Central memory CD8-positive, alpha-beta T cell (primary cell): ENCODE measurements at places on chromosomes 12 and 14.

- DNase-seq = no peak
These were observed 234.8 kb upstream of the ATP2B1 start for GRCh38 chr12:89943463-89943862.

DNA sequence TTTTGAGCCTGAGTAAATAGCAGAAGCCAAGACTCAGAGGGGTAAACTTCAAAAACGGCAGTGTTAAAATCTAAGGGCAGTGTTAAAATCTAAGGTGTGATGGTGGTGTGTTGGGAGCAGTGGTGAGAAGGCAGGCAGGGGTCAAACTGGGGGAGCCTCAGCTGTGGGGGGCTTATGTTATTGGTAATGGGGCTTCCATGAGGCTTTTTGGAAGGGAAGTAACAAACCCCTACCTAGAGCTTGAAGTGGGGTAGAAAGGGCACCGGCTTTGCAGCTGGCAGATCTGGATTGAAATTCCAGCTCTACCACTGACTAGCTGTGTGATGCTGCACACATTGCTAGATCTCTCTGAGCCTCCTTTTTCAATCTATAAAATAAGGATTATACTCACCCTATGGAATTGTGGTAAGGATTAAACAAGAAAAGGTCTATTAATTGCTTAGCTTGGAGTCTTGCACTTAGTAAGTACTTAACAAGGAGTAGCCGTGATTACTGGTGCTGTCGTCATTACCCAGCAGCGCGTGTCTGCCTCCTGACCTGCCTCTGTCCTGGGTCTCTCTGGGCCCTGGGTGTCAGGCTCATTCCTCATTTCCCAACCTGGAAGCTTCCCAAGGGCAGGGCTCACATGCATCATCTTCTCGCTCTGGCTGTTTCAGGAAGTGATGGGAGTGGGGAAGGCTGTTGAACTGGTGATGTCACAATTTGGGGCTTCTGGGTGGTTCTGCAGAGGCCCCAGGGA is 18.5 kb upstream of the KRT80 start:
- no peak for DNase-seq

DNA sequence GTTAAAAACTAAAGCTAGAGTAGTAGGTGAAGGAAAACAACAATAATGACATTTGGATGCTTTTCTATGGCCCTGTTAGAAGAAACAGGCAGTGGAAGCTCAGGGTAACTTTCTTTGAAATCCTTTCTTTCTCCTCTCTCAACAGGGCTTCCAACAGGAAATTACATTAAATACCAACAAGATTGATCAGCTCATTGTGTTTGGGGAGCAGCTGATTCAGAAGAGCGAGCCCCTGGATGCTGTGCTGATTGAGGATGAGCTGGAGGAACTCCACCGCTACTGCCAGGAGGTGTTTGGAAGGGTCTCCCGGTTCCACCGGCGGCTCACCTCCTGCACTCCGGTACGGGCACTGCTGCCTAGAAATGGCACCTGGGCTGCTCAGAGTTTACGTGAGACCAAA is 81.5 kb downstream of the ESR2 start:
- no peak for DNase-seq

GRCh38 chr12:56695327-56696101 is 7.4 kb upstream of the PTGES3 start:
- DNase-seq = no peak

DNA sequence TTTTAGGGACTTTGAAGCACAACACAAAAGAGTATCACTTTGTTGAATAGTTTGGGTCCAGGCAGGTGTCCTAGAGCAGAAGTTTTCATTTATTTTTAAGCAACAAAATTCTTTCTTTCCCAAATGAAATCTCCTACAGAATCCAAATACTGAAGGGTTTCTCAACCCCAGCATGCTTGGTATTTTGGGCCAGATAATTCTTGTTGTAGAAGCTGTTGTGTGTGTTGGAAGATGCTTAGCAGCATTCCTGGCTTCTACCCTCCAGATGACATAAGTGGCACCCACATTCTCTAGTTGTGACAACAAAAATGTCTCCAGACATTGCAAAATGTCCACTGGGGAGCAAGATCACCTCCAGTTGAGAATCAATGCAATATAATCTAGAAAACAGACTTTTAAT is 97.8 kb downstream of the PRKCH start:
- DNase-seq = no peak

DNA sequence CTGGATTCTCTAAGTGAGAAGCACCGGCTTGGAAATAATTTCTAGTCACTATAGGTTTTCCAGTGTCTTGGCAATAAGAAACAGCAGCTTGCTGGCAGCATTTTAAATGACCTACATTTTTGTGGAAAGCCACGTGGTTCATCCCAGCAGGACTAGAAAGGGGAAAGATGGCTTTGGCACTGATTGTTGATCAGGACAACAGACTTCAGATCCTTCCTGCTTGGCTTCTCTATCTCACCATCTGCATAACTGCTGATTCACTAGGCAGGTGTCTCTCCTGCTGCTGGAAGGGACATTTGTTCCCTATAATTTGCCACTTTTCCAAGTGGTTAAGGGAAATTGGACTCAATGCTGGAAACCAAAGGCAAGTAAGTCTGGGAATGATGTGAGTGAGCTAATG is 131.0 kb downstream of the TTC8 start:
- DNase-seq = no peak

- DNase-seq = no peak
These were observed 440.0 kb downstream of the SLC16A7 start for GRCh38 chr12:60035835-60036234.

DNA sequence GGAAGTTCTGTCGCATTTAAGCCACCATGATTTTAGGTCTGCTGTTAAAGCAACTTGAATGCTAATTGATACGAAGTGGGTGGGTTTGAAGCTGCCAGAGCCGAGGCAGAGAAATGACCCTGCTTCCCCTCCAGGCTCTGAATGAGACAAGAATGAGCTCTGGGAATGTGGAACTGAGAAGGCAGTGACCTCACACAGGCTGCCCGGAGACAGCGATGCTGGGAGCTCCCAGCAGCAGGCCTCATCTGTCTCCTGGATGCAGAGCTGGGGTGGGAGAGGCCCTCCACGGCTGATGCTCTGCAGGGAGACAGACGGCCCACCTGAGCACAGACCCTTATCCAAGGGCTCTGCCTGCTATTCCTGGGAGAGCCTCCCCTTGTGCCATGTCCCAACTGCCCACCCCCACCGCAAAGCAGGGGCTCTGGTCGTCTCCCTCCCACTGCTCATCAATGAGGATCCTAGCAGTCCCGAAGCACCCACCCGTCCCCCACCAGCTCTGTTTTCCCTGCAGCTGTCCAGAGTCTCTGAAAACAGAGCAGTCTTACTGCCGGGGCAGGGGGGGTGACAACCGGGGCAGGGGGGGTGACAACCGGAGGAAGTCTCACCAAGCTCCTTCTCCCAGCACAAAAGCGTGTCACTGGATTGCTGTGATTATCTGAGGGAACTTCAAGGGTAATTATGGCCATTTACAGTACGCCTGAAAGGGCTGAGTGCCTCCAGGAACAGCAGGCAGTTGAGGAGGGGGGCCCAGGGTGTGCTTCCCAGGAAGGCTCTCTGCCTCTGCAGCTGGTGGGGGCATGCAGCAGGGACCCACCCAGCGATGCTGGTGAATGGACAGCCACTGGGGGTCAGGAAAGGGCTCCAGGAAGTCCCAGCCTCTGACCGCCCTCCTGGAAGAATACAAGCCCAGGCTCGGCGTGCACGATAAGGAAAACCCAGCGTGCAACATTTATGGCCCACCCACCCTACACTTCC is 67.8 kb downstream of the CHGA start:
- DNase-seq = no peak

DNA sequence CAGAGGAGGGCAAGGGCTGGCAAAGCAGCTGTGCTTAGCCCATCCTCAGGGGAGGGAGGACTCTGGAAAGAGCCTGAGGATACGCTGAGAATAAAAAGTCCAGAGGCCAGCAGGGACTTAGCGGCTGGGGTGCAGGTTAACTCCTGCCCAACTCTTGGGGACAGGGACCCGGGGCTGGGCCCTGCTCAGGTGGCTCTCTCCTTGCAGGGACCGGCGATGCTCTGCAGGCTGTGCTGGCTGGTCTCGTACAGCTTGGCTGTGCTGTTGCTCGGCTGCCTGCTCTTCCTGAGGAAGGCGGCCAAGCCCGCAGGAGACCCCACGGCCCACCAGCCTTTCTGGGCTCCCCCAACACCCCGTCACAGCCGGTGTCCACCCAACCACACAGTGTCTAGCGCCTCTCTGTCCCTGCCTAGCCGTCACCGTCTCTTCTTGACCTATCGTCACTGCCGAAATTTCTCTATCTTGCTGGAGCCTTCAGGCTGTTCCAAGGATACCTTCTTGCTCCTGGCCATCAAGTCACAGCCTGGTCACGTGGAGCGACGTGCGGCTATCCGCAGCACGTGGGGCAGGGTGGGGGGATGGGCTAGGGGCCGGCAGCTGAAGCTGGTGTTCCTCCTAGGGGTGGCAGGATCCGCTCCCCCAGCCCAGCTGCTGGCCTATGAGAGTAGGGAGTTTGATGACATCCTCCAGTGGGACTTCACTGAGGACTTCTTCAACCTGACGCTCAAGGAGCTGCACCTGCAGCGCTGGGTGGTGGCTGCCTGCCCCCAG is 2.8 kb downstream of the B3GNT4 start:
- no peak for DNase-seq

DNA sequence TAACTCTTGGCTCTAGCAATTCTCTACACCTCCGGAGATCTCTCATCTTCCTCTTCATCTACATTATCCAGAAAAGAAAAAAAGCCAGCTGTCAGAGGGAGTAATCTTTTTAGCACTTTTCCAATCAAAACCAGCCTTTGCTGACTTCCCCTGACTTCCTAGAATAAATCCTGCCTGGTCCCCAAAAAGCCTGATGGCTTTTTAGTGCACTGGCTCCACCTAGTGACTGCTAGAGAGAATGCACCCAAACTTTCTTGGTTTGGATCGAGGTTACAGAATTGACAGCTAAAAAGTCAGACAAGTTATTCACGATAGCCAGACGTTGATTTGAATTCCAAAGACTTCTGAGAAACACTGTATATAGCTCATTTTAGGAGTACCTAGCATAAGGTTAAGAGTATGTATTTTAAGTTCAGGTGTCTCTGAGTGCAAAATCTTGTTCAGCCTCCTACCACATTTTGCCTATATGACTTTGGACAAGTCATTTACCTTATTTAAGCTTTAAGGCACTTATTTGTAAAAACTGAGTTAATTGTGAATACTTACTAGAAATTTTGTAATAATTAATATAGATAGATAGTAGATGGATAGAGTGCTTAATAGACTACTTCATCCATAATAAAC is 185.7 kb upstream of the GRIN2B start:
- peak; percentile 25 for DNase-seq

- no peak for DNase-seq
These were observed 190.4 kb upstream of the FAR2 start for GRCh38 chr12:28958553-28959195.

DNA sequence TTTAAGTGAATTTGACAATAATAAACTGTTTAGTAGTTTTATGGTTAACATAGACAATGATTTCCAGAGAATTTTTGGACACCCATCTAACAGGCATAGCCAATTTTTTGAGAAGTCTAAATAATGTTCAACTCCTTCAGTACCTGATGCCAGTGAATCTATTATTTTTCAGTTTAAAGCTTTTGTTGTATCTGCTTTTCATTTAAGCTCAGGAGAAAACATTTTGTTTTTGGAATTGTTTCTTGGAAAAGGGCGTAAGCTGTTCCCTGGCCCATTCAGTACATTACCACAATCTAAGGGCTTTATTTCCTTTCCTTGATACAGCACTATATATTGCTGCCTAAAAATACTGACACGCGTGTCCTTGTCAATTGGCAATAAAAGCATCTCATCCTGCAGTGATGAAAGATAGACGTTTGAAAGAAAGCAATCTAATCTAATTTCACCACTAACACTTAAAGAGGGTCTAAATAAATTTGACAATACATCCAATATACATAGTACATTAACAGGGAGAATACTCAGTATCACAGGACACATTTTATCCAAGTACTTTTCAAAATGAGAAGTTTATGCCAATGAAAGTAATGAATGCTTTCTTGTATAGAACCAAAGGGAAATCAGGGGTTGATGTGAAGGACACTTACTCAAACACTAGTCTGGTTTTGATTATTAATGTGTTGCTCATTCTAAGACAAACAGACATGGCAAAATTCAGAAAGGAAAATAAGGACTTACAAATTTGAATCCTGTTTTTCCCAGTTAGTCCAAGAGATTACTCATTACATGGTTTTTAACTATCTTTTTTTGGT is 104.2 kb upstream of the LGR5 start:
- no peak for DNase-seq

DNA sequence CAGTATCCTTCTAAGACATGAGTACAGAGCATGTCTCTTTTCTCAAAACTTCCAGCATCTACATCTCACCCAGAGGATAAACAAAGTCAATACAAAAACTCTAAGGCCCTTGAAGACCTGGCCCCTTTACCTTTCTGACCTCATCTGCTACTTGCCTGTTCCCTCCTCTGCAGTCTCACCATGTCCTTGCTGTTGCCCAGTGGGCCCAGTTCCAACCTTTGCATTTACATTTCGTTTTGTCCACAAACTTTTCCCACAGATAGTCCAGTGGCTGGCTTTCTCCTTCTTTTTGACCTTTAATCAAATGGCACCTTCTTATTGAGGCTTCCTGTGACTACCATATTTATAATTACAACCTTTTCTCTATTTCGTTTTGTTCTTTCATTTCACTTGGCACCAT is 1.6 kb downstream of the IRAK4 start:
- DNase-seq = no peak

GRCh38 chr12:105946493-105946901 is 192.3 kb downstream of the NUAK1 start:
- DNase-seq = no peak

- no peak for DNase-seq
These were observed 14.2 kb upstream of the ANKRD9 start for GRCh38 chr14:102523569-102524450.

GRCh38 chr14:57314396-57315089 is 45.8 kb downstream of the AP5M1 start:
- no peak for DNase-seq

GRCh38 chr12:13169272-13169671 is 27.3 kb upstream of the EMP1 start:
- no peak for DNase-seq

- DNase-seq = no peak
These were observed 259.6 kb upstream of the ALG10B start for GRCh38 chr12:38056701-38057689.

DNA sequence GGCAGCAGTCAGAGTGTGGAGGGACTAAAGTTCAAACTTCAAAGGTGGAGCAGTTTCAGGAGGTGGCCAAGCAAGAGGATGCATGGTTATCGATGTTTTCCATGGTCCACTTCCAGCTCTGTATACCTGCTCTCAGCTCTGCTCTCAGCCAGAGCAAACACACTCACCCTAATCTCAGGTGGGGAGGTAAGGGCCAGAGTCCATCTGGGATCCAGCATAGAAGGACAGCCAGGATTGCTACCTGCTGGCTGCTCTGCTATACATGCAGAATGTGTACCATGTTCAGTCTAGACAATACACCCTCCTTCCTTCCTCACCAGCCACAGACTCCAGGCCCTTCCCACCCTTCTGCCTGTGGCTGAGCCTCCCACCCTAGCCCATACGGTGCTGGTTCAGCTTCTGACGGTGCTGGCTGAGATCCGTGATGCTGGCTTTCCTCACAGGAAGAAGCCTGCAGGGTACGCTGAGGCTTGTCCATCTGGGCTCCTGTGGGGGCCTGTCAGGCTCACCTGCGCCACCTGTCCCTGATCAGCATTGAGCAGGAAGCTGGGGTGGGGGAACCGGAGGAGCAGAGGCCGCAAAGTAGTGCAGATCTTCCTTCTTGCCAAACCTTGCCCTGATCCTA is 2.4 kb downstream of the CBLN3 start:
- no peak for DNase-seq
